NCI-H1048 (cell line): ENCODE measurements at places on chromosomes 6 and 20.

DNA sequence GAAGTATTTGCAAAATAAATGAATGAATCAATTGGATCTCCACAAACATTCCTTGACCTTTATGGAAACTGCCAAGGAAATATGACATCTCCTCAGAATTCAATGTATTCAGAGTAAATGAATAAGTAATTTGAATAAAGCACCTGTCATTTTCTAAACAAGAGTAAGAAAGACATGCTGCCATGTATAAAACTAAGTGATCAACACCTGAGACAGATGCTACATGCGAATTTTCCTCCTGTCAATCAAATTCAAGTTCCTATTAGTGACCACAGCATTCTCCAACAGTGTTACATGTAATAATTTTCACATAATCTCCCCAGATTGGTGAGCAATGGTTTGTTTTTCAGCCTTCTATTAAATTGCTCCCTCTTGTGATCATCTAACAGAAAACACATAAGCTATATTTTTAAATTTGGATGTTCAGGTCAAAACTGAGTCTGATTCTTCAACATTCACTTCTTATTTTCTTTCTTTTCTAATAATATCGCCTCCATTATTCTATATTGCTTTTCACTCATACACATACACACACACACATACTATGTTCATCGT is 163.2 kb upstream of the RNF217 start:
- DNase-seq: no peak

GRCh38 chr20:25525867-25526266 is 59.5 kb downstream of the NINL start:
- DNase-seq: no peak

DNA sequence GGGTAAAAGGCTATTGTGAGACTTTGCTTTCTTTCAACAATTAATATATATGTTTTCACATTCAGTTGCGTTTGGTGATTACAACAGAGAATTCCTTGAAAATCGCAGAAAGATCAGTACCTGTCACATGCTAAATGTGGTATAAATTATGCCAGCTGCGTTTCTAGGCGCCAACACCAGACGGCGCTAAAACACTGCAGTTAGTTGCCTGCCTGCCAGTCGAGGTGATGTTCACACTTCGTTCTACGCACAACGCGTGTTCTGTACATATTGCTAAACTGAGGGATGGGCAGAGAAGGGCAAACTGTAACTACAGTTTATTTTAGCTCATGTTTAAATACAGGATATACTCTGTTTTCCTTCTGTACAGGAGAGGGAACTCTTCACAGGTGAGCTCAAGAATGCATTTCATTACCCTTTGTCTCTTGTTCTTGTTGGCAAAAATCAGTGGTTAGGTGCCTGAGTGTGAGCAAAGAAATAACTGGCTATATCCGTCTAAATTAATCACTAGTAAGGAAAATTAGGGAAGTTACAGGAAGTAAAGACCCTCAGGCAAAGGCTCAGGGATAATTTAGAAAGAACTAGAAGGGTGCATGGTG is 100.1 kb upstream of the RGS17 start:
- peak; percentile 1 for DNase-seq

- DNase-seq: no peak
Observed at GRCh38 chr20:40397467-40397866, 291.6 kb downstream of the MAFB start.

DNA sequence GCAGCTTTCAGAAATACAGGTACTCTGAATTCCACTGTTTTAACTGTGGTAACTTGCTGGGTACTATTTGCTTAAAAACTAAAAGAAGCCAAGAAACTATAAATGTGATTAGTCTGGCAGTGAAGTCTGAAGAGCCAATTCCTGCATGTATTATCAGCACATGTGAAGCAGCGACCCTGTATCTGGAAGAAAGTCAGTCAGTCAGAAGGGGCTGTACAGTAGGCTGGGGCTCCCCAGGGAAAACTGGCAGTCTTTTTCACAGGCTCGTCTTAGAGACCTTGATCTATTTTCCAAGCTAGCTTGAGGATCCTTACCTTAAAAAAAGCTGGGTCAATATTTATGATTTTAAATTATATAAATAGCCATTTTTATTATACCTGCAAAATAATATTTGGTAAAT is 104.9 kb downstream of the PDSS2 start:
- DNase-seq: no peak

DNA sequence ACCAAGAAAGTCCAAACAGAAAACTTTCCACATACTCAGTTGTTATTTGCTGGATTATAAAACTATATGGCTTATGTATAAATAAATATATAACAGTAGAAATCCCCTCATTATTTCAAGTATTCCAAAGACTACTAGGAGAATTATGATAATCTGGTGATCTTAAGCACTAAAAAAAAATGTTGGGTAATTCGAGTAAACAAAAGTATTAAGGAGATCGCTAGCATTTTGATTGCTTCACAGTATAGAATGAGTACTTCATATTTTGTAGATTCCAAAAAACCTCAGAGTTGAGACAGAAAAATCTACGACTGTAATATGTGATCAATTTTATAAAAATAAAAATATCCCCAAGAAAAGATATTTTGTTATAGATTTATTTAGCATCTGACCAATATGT is 236.4 kb upstream of the TENT5A start:
- no peak for DNase-seq

DNA sequence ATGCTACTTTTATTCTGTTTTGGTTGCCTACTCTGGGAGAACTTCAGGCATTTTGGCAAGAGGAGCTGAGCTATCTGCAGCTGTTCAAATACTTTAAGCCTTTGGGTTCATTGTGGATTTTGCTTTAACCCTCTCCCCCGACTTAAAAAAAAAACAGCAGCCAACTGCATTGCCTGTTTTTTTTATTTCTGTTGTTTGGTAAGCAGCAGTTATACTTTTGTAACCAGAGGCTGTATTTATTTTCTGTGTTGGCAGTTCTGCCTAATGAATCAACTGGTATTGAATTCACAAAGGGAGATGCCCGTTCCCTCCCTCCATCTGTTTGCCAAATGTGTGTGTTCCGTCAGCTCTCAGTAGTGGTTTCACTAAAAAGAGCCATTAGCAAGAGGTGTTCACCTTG is 484.0 kb downstream of the UTRN start:
- DNase-seq: peak; percentile 59

DNA sequence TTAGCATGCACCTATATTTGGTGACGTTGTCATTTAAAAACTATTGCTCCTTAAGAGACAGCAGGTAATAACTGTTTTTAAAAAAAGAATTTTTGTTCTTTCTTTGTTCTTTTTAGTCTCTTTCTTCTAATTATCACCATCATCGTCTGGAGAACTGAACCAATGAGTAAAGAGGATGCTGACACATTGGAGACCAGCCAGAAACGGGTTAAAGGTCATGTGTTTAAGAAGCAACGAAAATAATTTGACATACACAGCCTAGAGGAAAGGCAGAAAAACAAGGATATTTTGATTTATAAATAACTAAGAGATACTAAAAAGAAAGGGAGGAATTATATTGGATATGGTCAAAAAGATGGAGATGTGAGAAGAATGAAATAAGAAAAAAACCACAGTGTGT is 19.2 kb upstream of the FYN start:
- no peak for DNase-seq

GRCh38 chr6:31831350-31832215 is 4.0 kb downstream of the HSPA1B start:
- DNase-seq: no peak

GRCh38 chr20:44587035-44587980 is 4.9 kb downstream of the PKIG start:
- DNase-seq: no peak

- DNase-seq: no peak
Observed at GRCh38 chr20:2741463-2741862, 48.9 kb downstream of the EBF4 start.

DNA sequence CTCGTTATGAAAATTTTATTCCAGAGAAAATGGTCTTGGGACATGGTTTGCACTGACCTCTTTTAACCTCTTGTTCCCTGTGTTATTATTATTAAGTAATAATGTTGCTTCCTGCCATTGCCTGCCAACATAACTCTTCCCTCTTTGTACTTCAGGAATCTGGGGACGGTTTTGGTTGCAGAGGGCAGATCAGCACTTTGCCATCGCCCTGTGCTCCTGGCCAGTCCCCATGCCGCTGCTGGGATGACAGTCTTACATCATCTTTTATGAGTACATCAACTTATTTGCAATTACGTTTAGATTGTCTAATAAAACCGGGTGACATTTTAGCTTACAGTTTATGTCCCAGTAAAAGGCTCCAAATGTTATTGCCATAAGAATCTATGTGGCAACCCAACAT is 157.2 kb downstream of the CDH26 start:
- DNase-seq: no peak

GRCh38 chr6:117167520-117168271 is 97.7 kb upstream of the VGLL2 start:
- no peak for DNase-seq

DNA sequence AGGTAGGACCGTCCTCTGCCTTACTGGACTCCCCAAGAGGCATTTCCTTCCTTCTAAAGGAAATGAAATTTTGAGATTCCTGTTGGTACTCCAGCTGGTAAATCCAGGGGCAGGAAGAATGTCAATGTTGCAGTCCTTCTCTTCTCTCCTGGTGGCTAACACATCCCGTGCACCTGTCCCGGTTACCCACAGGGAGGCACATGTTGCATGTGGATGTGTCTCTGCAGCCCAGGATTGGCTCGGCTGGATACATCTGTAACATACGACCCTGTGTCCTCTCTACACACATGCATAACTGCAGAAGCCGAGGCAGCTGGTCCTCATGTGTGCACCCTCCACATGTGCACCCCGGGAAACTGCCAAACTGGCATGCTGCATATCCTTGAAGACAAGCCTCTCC is 1.3 kb upstream of the LRFN2 start:
- DNase-seq: no peak

GRCh38 chr6:30591008-30591407 is 19.8 kb downstream of the ABCF1 start:
- DNase-seq: no peak
